ENCODE measurements at places on chromosomes 11 and 22.

DNA sequence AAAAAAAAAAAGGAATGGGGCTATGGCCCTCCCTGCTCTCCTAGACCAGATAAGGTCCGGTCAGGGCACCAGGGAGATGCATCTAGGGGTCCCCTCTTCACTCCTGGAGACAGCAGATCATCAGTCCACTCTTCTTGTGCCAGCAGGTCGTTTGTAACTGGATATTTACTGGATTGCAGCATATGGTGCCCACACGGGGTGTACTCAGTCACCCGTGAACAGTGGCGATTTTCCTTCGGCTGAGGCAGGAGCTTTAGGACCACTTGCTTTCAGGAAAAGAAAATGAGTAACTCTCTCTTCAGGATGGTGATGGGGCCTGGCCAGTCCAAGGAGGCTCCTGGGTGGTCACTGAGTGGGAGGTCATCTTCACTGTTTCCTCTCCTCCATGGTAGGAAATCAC, 38.3 kb upstream of the RAB1B start:
- DNase-seq, result no peak

DNA sequence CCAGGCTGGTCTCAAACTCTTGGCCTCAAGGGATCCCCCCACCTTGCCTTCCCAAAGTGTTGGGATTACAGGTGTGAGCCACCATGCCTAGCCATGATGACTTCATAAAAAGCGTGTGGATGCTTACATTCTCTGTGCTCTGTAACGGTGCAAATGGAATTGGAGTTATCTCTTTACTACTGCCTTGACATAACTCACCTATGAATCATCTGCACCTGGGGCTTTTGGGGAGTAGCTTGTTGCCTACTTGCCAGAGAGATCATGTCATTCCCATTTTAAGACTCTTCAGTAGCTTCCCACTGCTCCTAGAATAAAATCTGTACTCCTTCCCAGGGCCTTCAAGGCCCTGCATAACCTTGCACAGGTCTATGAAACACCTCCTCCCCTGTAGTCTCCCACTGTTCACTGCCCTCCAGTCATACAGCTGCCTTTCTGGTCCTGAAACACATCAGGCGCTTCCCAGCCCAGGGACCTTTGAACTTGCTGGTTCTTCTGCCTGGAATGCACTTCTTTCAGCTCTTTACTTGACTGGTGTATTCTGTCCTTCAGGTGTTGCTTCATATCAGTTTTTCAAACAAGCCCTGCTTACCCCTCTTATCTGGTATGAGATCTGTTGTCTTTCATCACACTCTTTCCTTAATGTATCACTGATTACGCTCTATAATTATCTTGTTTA, 19.6 kb upstream of the MOGAT2 start:
- DNase-seq, result no peak

DNA sequence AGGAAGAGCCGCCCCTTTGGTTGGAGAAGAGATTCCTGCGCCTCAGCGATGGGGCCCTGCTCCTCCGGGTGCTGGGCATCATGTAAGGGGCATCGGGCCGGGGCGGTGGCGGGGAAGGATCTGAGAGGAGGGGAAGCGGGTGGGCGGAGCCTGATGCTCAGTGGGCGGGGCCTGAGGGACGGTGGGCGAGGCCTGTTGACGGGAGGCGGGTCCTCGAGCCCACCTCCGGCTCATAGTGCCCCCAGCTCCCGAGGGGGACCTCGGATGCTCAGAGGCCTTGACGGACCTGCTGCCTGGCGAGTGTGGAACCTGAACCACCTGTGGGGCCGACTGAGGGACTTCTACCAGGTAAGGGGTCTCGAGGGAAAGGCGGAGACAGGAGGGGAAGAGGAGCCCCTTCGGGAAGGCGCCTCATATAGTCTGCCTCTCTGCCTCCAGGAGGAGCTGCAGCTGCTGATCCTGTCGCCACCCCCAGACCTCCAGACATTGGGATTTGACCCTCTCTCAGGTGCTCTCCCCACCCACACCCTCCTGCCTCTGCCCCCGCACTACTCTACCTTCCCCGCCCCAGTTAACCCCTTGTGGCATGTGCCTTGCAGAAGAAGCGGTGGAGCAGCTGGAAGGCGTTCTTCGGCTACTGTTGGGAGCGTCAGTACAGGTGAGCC, 799 bp downstream of the CCDC88B start:
- no peak for DNase-seq

DNA sequence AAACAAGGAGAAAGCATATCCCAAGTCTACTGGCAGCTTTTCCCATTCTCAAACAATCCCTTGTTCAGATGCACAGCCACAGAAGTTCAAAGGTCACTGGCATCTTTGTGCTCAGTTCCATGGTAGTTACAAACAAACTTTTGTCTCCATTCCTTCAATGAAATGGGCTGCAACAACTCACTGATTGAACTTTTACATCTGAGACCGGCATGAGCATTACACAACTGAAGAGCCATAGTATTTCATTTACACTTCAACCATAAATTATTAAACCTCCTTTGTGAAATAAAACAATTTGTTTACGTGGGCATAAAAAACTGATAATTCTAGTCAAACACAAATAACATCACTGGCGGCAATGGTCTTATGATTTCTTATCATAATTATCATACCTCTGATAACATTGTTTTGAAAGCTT, 67.8 kb upstream of the ARHGAP32 start:
- DNase-seq, result no peak

DNA sequence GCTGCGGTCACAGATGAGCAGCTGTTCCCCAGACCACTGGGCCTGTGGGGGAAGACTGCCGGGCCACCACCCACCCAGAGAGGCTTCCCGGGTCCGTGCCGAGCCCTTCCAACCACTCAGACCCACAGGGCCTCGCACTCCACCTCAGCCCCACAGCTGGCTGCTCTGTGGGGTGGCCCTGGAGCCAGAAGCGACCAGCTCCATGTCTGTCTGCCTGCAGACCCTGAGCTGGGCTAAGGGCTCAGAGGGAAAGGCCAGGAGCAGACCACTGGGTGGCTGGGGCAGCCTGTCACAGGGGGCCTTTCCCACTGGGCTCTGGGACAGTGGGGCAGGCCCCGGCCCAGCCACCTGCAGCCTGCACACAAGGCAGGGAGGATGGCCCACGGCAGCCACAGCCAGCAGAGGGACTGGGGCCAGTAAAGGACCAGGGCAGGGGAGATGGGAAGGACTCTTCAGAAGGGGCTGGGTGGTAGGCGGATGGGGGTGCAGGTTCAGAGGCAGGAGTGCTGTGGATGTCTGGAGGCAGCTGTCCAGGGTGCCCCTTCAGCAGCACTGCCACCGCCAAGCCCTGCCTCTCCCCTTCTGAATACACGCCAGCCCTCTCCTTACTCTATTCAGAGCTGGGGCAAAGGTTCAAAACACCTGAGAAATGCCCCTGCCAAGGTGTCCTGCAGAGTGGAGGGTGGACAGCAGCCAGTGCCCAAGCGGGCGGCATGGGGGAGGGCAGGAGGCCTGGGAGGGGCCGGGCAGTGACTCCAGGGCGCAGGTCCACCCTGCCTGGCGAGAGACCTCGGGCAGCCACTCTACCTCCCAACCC, 32.2 kb downstream of the GNB1L start:
- no peak for DNase-seq

- no peak for DNase-seq
Observed at GRCh38 chr22:23289851-23290724, 109.8 kb downstream of the BCR start.

DNA sequence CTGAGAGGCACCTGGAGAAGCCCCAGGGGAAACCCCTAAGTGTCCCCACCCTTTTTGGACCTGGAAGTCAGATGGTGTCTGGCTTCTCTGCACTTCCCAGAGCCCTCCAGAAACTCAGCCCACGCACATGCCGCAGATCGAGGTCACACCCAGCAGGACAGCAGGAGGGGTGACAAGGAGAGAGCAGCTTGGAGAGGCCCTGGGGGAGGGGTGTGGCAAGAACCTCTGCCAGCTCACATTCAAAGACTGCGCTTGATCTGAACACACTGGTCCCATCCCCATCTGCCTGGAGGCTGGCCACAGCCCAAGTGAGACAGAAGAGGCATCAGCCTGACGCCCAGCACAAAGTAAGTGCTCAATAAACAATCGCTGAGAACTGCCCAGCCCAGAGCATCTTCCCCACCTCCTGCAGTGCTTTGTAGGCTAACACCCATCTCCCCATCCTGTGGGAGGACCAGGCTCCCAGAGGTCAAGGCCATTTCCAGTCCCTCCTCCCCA, 21.4 kb downstream of the TMPRSS6 start:
- no peak for DNase-seq

GRCh38 chr11:95985174-95985808, 61.4 kb upstream of the MTMR2 start:
- DNase-seq, result no peak

GRCh38 chr22:38082986-38083710, 836 bp downstream of the SLC16A8 start:
- no peak for DNase-seq

DNA sequence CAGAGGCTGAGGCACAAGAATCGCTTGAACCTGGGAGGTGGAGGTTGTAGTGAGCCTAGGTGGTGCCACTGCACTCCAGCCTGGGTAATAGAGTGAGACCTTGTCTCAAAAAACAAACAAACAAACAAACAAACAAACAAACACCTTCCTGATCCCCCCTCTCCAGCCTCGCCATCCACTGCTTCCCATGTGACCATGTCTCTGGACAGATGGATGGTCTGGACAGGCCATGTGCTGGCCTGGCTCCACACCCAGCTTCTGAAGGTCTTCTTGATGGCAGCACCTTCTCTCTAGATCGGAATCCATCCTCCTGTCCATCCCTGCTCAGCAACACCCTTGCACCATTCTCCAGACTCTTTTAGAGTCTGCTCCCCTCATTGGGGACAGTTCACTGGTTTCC, 10.7 kb upstream of the PEX26 start:
- no peak for DNase-seq

DNA sequence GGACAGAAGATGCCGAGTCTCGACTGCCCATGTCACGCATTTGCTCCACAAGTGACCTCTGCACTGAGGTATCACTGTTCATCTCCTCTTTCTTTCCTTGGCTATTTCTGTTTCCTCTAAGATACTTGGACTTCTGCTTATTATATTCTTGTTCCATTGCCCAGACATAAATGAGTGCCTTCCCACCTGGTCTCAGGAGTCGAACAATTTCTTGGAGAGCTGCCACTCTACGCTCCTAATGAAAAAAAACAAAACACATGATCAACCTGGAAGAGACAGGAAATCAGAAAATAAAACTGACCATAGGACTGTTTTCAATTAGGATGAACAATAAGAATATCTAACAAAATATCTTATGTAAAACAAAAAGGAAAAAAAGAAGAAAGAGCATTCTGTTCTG, 47.4 kb upstream of the CWF19L2 start:
- DNase-seq, result peak; percentile 7

- peak; percentile 76 for DNase-seq
Observed at GRCh38 chr11:75191330-75191717, 40.4 kb downstream of the SLCO2B1 start.

- DNase-seq, result peak; percentile 48
Observed at GRCh38 chr11:122453586-122453985, 201.9 kb upstream of the UBASH3B start.

- no peak for DNase-seq
Observed at GRCh38 chr11:119936426-119936825, 201.5 kb downstream of the TRIM29 start.

- DNase-seq, result no peak
Observed at GRCh38 chr11:41446107-41446506, 13.3 kb downstream of the LRRC4C start.

DNA sequence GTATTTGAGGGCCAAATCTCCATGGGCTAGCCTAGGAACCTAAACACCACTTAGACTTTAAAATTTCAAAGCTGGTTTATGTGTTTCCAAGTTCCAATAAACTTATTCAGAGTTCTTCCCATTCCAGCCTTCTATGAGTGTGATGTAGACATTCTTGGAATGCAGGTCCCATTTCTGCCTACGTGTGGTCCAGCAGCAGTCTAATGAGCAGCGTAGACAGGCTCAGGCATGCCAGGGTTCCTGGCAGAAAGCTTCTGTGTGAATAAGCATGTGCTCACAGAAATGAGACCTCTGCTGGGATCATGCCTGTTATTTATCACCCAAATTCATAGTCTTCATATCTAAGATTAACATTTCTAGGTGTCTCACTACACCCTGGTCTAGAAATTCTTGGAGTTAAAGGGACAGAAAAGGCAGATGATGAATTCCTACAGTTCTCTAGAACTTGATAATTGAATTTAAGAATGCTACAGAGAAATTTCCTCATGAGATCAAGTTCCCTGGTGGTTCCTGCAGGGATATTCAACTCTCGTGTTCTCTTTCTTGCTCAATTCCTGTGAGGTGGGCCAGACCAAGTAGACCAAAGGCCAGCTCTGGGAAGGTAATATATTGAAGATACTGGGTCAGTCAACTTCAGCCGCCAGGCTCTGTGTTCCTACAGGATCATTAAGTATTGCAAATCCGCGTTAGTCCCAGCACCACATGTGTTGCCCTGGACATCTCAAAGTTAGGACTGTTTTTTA, 17.6 kb downstream of the RNF185 start:
- DNase-seq, result no peak

- no peak for DNase-seq
Observed at GRCh38 chr22:20508815-20509271, 1.4 kb downstream of the MED15 start.

DNA sequence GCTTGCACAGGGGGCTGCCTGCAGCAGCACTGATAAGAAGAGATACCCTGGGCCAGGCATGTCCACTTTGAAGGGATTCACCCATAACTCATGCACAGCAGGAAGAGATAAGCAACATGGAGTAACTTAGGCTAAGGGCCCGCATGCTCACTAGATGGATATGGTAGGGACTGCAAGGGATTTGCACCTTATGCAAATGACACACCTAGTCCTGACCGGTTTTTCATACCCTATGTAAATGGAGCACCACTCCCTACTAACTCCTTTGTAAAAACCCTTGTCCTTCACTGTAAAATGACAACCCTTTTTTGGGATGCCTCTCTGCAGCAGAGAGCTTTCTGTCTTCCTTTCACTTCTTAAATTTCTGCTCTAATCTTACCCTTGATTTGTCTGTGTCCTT, 658.9 kb upstream of the CCDC179 start:
- no peak for DNase-seq

DNA sequence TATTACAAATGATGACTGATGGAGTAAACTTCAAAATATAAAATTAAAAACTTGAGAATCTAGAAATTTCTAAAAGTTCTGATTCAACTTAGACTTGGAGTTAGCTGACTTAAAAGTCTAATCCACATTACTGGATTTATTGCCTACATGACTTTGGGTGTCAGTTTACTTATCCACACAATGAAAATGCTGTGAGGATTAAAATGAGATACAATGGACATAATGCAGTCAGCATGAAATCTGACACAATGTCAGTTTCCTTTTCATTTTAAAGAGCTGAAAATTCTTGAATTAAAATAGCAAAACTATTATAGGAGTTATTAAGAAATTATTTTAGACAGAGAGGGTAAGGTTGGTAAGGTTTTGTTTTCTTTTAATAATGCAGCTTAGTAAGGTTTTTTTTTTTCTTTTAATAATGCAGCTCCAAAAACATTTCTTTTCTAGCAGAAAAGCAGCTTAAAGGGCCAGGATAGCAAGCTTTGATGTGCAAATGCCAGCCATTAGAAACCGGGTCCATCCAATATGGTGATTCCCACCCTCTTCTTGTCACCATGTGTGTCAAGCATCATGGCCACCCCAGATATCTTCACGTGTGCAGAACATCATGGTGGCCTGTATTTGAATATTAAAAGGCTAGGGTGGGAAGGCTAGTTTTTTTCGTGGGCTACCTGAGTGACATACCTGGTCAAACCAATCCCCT, 18.9 kb downstream of the APIP start:
- no peak for DNase-seq

GRCh38 chr22:43206509-43207161, 19.7 kb upstream of the TTLL12 start:
- DNase-seq, result no peak

GRCh38 chr11:36455658-36456111, 54.4 kb downstream of the TRAF6 start:
- DNase-seq, result peak; percentile 57

GRCh38 chr11:113350336-113351067, 36.1 kb downstream of the TTC12 start:
- no peak for DNase-seq

All from muscle of arm (tissue), 14 donors.